ENCODE measurements at places on chromosomes 12 and 14.

GRCh38 chr12:21614506-21614905 lies 9.9 kb upstream of the GYS2 start:
- no peak for DNase-seq

DNA sequence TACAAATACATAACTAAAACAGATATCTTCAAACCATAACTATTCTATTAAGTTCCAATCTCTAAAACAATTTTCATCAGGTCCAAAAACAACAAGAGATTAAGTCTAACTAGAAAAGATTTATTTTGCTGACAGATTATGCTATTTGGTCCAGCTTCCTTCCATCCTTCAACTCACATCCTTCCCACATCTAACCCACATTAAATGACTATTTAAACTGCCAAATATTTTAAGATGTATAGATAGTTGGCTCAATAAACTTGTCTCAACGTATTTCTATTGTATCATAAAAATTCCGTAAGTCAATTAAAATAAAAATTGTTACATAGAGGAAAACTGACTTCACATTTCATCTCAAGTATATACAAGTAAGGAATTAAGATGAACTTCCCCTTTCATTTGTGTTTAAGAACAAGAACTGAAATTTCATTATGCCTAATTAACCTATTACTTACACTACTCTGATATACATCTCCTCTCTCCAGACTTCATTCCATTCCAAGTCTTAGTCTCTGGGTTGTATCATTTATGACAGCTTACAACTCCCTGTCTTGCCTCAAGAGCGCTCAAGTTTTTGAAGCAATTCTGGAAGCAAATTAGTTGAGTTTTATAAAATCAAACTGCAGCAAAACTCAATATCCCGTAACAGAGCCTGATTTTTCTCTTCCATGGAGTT lies 25.4 kb downstream of the PAWR start:
- DNase-seq: no peak

DNA sequence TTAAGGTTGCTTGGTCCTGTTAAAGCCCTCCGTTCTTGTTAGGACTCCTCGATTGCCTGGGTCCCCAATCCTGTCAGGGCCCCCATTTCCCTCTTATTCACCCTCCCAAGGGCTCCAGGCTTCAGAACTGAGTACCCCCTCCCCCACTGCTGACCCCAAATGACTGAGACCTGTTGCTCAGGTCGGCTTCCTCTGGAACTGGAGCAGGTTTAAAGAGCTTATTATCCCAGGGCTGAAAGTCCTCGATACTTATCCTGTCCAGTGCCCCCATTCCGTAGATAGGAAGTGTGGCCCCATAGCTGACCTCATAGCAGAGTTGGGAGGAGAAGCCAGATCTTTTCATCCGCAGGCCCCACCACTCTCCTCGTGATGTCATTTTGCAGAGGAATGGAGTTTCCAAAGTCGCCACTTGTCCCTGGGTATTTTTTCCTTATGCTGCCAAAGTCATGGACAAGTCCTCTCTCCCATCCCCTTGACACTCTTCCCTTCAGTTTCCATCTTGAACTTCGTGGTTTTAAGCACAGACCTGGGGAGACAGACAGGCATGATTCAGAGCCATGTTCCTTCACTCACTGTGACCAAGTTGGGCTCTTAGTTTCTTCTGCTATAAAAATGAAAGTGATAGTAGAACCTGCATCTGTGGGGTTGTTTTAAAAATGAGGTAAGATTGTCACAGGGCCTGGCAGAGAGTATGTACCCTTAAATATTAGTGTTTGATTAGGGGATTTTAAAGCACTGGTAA lies 1.2 kb downstream of the USP30 start:
- no peak for DNase-seq

DNA sequence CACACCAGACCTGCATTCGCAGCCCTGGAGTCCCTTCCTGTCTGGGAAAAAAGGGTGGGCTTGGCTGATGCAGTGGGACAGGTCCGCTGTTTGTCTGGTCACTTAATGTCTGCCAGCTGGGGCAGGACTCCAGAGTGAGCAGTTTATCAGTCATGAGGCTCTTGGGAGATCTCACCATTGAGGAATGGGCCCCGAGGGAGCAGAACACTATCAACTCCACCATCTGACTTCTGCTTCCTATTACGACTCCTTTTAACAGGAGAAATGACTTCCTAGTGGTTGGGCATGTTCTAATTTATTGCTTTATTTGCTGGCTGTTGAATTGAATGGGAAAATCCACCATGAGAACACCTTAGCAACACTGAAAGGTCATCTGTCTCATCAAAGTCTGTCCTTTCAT lies 182.5 kb upstream of the RASSF8 start:
- peak; percentile 87 for DNase-seq

DNA sequence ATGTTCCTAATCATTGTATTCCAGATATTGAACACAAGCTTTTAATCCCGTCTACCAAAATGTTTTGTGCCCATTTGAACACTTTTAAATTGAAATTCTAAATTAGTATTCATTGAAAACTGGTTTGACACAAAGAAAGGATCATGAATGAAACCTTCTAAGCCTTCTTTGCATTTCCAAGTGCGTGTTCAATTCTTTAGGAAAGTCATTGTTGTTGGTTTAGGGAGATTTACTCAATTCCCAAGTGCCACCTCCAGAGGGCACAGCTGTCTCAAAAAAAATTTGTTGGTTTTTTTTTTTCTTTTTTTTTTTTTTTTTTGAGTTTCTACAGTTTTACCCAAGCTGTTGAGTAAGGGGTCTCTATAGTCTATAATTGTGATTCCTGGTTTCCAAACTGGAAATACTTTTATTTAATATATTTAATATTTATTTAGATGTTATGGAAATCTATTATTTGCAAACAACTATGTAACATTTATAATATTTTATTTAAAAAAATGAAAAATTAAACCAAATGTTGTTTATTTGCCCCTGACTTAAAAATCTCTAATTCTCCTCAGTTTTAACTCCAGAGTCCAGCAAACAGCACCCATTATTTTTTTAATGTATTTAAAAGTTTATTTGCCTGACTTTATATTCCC lies 79.9 kb downstream of the NEDD1 start:
- DNase-seq: peak; percentile 58

- peak; percentile 58 for DNase-seq
Observed at GRCh38 chr12:57832966-57833365, 13.6 kb downstream of the CTDSP2 start.

DNA sequence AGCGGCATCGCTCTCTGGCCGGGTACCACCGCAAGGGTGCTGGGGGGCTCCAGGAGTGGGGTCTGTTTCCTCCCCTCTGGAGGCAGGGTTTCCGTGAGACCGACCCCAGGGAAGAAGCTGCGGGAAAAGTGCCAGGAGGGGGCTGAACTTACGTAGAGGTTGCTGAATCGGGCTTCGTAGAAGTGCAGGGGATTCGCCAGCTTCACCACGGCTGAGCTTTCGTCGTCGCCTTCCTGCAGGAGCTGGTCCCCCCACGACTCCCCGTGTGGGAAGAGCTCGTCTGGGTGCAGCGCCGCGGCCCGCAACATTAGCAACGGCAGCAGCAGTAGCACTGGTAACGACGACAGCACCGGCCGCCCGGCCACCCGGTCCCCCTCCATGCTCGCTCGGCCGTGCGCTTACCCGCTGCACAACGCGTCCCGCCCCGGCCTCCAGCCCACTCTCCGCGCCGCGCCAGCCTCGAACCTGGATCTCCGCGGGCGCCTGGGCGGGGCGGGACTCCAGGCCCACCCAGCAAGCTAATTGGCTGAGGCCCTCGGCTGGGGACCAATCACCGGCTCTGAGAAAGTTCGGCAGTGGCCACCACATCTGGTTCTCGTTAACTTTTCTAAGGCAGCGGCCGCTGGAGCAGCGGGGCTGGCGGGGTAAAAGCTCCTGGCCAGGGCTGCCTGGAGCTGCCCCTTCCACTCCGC lies at the start of gene NID2:
NID2 (minus strand) TSS at position 445 of the 692 bp plus-strand sequence; CDS start at position 380, 65 bp downstream.
- peak; percentile 91 for DNase-seq

GRCh38 chr14:100860556-100861187 lies 34.8 kb downstream of the MEG3 start:
- no peak for DNase-seq

DNA sequence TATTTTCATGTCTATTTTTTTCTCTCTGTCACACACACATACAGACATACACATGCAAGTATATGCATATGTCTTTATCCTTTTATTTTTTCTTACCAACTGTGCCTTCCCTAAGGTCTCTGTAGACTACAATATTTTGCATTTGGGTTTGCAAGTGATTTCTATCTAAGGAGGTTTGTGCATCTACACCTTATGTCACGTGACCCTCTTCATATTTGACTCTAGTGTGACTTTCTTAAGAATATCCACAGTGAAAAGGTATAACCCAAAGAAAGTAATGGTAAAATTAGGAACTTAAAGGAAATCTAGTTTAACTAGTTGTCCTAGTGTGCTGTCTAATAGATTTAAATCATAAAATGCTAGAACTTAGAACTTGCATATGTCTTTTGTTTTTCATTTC lies 298.8 kb upstream of the LRIG3 start:
- DNase-seq: no peak

GRCh38 chr12:57743769-57744168 lies 1.1 kb upstream of the TSPAN31 start:
- DNase-seq: no peak

DNA sequence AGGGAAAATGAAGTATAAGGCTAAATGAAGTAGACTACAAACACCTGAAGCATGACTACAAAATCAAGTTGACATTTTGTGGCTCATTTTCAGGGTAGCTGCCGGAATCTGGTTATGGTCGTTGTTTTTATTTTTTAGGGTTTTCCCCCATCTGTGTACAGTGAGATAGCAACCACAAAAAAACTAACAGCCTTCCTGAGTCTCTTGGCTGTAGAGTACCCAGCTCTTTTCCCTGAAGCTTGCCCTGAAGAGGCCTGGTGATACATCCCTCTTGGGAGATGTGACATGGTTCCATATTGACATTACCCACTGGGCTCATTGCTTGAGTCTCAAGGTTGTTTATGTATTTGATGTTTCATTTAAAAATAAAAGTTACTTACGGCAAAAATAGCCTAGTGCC lies 424.0 kb downstream of the ZFP36L1 start:
- DNase-seq: no peak

GRCh38 chr12:119869720-119870119 lies 7.4 kb downstream of the CIT start:
- DNase-seq: no peak

DNA sequence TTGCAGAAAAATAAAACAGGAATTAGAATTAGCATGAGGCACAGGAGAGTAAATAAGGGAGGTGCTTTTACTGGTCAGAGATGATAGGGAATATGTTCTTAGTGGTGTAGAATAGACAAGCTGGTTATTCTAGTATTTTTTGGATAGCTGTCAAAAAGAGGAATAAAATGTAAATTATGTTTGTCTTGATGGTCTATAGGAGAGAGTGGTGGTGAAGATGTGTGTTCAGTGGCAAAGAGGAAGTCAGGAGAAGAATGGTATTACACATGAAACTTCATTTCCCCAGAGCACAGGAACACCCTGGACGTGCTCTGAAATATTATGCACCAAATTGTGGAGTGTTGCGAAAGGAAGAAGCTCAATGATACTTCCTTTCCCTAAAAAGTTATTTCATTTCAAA lies 27.8 kb downstream of the MUCL1 start:
- no peak for DNase-seq

DNA sequence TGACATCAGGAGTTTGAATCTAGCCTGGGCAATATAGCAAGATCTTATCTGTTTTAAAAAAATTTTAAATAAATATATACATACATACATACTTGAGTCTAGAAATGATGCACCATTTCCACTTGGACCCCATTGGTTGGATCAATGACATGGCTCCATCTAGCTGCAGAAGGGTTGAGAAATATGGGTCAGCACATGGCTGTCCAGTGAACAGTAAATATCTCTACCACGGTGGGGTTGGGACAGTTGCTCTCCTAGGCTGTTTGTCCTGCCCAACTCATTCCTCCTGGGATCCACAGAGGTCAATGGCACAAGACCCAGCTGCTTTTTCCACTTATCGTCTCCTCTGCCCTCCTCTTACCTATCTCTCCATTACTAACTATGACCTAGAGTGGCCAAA lies 23.6 kb downstream of the PLEKHH1 start:
- DNase-seq: no peak

DNA sequence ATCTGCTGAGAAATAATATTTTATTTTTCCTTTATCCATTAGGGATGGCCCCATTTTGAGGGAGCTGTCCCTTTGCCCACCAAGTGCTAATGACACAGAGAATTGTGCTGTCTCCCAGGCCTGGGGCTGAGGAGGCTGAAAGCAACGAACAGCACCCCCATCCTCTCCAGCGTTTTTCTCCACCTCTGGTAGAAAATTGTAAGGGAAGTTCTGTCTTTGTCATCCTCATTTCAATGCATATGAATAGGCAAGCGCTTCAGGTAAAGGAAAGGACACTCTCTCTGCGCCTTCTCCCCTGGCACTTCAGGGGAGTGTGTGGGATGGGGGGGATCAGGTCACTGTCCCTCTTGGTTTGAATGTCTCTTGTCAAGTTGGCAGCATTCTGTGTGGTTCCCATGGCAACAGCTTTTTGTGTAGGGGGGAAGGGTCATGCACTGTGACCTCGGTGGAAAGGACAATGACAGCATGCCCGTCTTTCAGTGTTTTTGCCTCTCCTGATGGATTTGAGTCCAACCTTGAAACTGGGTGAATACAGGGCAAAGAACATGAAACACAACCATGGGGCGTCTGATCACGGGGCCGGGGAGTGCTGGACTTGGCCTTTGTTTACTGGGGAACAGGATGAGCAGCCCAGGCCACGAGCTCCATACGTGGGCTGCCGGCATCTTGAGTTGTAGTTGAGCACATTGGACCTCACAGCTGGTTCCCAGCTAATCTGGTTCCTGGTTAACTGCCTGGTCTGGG lies 230.2 kb downstream of the VRK1 start:
- no peak for DNase-seq

DNA sequence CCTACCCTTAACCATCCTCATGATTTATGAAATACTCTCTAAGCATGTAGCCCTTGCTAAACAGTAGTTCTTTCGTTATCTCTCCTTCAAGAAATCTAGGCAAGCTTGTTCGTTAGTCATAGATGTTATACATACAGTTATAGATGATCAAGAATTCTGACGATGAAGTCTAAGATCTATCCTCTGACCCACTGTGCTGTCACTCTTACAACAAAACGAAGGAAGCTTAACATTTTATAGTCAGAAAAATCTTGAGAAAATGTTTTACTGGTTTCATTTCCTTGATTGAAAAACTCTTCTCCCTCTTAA lies 68.9 kb downstream of the SPPL3 start:
- no peak for DNase-seq

DNA sequence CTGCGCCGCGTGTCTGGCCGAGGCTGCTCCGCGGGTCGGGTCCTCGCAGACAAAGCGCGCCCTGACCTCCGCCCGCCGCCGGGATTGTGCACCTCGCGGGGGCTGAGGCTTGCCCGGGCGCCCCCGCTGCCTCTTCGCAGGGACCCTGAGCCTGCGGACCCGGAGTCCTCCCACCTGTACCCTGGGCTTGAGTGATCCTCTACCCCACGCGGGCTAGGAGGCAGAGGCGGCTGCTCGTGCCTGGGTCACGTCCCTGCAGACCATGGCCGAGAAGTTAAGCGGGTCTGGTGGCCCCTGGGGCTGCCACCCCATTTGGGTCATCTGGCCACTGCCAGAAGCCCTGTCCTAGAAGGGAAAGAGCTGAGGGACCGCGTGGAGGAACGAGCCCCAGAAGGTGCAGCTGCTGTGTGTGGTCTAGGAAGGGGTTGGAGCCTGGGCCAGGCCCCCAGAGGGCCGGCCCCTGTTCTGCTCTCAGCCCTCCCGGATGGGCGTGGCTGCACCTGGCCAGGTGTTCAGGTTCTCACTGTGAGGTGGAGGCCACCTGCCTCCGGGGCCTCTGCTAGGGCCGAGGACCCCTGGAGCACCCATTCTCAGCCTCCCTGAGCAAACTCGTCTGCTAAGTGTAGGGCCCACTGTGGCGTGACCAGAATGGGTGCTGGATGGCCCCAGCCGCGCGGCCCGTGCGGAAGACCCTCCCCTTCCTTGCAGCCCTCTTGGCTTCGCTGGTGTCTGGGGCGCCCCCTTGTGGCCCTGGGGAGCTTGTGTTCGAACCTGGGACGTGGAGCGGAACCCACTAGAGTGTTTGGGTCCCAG lies 49.6 kb downstream of the LRCOL1 start:
- DNase-seq: peak; percentile 88

All from mesendoderm (in vitro differentiated cells).